ENCODE measurements at places on chromosomes 3 and 15.

DNA sequence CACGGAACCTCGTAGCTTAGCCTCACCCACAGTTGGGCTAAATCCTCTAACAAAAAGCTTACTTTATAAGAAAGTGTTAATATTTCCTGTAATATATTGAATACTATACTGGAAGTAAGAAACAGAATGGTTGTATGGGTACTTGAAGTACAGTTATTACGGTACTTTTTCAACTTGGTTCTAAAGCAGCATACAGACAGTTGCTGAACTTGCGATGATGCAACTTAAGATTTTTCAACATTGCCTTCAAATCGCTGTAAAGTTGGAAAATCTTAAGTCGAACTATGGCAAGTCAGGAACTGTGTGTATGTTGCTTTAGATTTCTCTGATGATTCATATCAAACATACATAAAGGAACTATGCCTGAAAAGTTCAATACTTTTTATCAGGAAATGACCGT lies 204.4 kb upstream of the C2CD4B start:
- no peak for DNase-seq

GRCh38 chr15:42457445-42458442 lies 33.2 kb downstream of the ZNF106 start:
- DNase-seq: peak; percentile 92

- no peak for DNase-seq
Observed at GRCh38 chr3:194130807-194131589, 5.0 kb upstream of the HES1 start.

- no peak for DNase-seq
Observed at GRCh38 chr3:63124090-63124489, 154.0 kb upstream of the SYNPR start.

DNA sequence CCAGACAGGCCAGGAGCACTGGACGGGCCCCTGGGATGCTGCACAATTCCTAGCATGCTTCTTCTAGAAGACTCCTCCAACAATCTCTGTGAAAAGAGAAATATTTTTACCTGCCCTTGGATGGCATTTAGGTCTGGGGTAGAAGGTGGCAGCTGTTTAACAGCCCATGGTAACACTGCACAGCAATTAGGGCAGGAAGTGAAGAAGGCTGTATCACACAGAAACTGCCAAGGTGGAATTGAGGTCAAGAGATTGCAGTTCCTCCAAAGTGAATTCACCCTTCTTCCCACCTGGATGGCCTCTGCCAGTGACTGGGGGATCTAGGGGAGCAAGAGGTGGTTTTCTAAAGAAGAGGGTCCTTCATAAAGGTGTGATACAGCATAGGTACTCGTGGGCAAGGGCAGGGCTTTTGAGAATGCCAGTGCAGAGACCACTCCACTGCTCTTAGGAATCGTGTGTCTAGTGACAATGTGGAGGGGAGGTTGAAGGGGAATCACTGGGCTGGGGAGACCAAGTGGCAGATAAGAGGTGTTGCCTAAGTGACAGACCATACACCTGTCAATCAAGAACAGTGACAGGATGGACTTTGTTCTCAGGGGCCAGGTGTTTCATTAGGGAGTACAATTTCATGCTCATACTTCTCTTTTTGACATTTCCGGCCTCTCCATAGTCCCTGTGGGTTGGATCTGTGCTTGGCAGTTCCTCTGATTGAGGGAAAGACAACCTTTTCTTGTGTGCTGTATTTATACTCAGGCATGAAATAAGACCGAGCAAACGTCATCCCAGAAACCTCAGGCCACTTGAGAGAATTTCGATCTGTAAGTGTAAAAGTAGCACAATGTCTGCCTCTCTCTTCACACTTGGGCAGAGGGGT lies 83.5 kb upstream of the BCL6 start:
- DNase-seq: no peak
